ENCODE measurements at places on chromosomes 4 and X.

DNA sequence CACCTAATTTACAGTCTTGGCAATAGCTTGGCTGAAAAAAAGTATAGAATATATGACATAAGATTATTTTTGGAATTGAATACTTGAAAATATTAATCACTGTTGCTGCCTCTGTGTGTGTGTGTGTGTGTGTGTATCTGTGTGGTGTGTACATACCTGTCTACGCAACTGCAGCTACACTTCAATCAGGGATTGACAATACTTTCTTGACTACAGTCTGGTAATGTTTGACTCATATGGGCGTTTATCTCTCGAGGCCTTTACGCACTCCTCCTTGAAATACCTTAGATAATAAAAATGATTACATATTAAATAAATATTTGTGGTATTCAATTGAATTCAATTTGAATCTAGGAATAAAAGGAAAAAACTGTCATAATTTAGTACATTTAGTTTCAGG, 565.2 kb downstream of the PCDH18 start:
- DNase-seq, result no peak

GRCh38 chrX:130504019-130504418, 102.2 kb downstream of the RBMX2 start:
- no peak for DNase-seq

GRCh38 chr4:88341227-88342192, 37.1 kb upstream of the HERC6 start:
- DNase-seq, result no peak

- no peak for DNase-seq
Measured at GRCh38 chrX:39850630-39851152, 247.1 kb downstream of the BCOR start.

DNA sequence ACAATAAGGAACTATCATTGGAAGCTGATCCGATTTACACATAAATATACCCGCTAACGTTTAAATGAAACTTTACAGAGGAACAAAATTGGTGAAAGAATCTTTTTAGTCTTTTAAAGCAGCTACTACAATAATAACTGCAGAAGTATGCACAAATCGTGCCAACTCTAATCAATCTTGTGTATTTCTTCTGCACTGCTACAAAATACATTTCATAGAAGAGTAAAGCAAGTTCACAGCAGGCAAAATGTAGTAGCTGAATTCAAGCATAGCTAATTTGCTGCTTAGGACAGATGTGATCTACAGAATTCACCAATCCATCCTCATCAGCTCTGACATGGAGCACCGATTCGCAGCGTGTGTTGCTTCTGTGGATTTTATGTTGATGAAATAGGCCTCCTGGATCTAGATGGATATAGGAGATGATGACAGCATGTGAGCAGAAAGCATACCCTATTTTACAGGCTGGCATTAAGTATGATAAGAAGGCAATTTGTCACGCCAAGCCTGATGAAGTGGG, 367.3 kb upstream of the FGF13 start:
- no peak for DNase-seq

DNA sequence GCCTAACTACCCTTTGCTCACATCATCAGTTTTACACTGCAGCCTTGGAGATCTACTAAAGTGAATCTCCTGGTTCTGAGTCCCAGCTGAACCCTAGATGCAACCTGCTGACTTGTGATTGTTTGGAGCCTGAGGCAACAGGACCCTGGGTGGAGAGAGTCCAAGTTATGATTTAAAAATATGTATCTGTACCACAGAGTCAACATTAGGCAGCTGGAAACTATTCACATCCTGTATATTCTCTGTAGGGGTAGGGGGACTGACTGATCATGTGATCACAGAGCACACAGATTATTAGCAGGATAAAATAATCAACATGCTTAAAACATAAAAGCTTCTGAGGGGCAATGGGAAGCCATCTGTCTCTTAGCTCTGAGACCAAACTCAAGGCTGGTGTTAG, 52.1 kb downstream of the CT47B1 start:
- DNase-seq, result no peak

DNA sequence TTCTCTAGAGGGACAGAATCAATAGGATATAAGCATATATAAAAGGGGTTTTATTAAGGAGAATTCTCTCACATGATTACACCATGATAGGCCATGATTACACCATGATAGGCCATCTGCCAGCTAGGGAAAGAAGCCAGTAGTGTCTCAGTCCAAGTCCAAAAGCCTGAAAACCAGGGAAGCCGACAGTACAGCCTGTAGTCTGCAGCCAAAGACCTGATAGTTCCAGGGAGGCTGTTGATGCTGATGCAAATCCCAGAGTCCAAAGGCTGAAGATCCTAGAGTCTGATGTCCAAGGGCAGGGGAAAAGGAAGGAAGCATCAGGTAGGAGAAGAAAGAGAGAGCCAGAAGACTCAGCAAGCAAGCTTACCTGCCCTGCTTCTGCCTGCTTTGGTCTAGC, 411.3 kb upstream of the EMCN start:
- no peak for DNase-seq

DNA sequence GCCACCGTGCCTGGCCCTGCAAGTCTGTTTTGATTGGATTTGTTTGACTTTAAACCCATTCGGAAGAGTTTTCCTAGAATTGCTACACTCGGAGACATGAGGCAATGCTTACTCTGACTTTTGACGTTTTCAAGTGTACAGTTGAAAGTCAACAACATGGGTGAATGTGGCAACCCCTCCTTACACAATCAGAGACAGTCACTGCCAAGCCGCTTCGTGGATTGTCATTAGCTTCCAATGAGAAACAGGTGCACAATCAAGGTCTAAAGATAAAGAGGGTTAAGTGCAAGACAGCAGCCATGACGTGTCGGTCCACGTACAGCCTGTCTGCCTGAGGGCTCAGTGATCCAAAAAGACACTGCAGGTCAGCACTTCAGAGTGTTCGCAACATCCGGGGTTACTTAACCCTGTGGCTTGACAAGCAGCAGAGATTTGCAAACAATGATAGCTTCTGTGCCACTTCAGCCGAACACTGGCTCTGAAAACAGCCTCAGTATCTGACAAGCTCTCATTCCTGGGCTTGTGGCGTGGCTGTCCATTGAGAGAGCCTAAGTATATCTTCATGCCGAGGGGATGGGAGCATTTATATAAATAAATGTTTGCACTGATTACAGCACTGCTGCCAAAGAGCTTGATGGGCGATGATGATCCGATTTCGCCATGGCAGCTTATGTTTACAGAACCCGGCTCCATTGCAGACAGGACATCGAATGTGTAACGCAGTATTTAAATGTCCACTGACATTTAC, 180.0 kb downstream of the DHRSX start:
- DNase-seq, result no peak

DNA sequence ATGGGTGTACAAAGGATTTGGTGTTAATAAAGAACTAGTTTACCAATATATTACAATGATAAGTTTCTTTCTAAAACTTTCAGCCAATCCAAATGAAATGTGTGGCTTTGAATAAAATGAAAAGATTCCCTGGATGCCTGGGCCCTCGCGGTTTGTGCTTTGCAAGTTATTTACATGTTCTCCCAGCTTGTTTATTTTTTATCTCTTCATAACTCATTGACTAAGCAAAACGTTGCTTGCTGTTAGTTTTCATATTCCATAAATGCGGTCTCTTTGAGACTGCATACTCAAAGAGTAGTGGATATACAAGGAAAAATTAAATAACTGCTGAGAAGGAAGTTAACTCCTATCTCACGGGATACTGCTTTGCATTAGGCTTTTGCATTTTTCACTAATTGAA, 26.0 kb downstream of the FHDC1 start:
- DNase-seq, result no peak

GRCh38 chr4:25760048-25760447, 102.7 kb downstream of the SEL1L3 start:
- DNase-seq, result no peak
